ENCODE measurements at places on chromosomes 6 and 20.

- DNase-seq: no peak
Measured at GRCh38 chr20:40991181-40991889, 37.3 kb upstream of the TOP1 start.

- no peak for DNase-seq
Measured at GRCh38 chr6:56642366-56643261, at the start of gene DST. Gene DST, minus strand, starts transcription at chr6:56642889.

- DNase-seq: peak; percentile 7
Measured at GRCh38 chr20:58697201-58697866, 4.7 kb downstream of the NPEPL1 start.

GRCh38 chr6:145587334-145587733 is 148.0 kb downstream of the EPM2A start:
- DNase-seq: no peak

- DNase-seq: no peak
Measured at GRCh38 chr6:404685-405423, 13.3 kb downstream of the IRF4 start.

- DNase-seq: no peak
Measured at GRCh38 chr6:11096109-11096508, 2.5 kb downstream of the SMIM13 start.

DNA sequence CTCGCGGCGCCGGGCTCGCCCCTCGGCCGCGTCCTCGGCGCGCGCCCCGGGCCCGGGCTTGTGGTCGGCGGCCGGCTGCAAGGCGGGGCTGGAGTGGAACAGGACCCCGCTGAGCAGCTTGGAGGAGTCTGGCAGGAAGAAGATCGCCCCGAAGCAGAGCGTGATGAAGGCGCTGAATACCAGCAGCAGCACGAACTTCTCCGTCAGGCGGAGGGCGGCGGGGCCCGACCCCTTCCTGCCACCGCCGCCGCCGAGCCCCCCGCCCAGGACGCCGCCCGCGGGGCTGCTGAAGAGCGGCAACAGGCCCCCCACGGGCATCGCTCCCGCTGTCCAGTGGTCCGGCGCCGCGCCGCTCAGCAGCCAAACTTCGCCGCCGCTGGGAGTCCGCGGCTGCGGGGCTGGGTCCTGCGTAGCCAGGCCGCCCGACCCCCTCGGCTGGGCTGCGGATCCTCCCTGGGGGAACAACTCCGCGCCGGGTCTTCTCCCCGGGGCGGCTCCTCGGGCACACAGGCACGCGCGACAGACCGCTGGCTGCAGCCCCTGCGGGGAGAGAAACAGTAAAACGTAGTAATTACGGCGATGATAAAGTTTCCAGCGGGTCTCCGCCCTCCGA is 707 bp downstream of the MAN1A1 start:
- DNase-seq: no peak

GRCh38 chr6:21198032-21198640 is 395.4 kb upstream of the SOX4 start:
- DNase-seq: no peak

DNA sequence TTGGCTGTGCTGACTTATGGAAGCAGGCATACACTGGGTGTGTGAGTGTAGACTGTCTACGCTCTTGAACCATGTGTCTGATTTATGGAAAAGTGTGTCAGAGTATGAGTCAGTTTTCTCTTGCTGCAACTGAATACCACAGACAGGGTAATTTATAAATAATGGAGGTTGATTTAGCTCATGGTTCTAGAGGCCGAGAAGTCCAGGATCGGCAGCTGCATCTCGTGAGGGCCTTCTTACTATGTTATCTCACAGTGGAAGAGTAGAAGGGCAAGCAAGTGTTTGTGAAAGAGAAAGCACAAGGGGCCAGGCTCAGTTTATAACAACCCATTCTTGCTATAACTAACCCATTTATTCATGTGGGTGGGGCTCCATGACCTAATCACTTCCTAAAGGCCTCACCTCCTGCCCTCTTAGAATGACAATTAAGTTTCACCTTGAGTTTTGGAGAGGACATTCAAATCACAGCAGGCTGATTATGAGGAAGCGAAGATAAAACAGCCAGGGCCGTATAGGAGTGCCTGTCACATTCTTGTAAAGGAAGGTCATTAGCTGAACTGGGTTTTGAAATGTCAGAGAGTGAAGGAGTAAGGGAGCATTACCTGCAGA is 6.7 kb downstream of the GPR31 start:
- DNase-seq: no peak

DNA sequence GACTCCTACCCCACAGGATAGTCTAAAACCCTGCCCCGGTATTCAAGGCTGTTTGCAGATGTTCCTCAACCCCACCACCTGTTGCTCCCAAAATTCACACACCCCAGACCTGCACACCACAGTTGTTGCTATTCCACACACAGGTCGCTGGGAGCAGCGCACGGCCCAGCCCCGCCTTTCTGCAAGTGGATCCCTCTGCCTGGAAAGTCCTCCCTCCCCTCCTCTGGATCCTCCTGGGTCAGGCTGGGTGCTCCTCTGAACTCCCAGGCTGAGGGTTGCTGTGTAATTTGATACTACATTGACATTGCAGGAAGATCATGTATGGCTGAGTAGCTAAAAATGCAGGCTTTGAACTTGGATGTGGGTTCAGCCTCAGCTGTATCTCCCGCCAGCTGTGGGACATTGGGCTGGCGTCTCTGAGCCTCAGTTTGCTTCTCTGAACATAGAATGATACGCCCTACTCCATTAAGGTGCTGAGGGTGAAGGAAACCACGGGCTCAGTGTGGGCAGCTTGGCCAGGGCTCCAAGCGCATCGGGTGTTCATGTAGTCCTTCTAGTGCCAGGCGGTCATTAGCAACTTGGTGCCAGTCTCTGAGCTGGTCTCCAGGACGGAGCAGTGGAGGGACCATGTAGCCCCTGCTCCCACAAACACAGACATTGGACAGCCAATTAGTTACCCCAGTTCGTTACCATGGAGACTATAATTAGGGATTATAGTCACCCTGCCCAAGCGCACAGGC is 13.9 kb upstream of the CCN5 start:
- no peak for DNase-seq

DNA sequence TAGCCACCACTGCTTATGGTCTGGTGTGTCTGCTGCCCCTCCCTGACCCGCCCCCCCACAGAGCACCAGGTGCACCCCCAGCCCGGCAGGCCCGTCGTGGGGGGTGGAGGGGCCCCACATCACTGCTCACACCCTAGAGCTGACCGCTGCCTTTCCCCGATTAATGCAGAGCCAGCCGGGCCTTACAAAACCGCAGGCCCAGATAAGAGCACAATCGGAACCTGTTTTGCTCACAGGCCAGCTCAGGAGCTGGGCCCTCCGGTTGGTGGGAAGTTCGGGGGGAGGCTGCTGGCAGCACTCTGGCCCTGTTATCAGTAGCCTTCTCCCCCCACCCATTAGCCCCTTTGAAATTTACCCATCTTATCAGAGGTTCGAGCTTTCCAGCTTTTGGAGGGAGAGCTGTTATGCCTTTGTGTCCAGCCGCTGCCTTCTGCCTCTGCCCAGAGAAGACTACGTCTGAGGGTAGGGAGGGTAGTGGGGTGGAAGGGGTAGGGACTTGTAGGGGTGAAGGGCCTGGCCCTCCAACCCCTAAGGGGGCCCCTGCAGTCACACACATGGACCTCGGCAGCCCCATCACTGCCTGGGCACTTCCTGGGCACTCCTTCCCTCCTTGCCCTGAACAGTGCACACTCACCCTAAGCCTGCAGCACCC is 6.9 kb upstream of the SPDEF start:
- DNase-seq: no peak

GRCh38 chr6:30359276-30359675 is 14.3 kb downstream of the RPP21 start:
- no peak for DNase-seq

- DNase-seq: no peak
Measured at GRCh38 chr6:32668226-32668747, 1.8 kb upstream of the HLA-DQB1 start.

DNA sequence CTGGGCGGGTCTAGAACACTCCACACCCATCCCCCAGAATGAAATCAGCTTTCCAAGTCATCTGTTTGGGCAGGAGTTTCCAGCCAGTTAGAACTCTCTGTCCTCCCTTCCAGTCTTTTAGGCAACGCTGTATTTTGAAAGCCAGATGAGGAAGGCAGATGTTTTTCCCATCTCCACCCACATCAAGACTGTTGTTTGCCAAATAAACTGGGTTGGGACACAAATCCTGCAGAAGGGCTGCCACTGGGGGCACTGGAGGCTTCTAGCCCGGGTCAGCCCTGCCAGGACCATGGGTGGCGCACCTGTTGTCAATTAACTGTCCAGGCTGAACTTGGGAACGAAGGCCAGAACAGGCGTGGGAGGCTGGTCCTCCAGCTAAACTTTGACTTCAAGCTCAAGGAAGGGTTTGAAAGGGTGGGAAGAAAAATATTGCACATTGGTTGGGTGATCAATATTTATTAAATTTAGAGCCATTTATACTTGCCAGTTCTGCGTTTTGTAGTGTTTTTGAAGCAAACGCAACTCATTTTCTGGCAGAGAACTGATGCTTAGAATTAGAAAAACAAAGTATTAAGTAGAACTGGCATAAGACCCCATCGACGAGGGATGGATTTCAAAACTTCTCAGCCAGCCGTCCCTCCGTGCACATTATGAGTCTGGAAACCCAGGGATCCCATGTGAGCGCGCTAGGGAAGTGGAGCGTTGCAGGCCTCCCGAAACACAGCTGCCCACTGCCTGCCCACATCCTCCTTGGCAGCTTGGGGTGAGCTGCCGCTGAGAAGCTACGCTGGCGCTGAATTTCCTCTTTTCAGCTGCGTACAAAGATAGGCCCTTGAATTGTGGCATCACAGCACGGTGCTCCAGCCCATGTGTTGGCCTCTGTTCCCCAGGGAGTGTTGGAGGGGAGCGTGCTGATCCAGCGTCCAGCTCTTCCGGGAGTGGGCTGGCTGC is 297.4 kb downstream of the QKI start:
- peak; percentile 87 for DNase-seq

DNA sequence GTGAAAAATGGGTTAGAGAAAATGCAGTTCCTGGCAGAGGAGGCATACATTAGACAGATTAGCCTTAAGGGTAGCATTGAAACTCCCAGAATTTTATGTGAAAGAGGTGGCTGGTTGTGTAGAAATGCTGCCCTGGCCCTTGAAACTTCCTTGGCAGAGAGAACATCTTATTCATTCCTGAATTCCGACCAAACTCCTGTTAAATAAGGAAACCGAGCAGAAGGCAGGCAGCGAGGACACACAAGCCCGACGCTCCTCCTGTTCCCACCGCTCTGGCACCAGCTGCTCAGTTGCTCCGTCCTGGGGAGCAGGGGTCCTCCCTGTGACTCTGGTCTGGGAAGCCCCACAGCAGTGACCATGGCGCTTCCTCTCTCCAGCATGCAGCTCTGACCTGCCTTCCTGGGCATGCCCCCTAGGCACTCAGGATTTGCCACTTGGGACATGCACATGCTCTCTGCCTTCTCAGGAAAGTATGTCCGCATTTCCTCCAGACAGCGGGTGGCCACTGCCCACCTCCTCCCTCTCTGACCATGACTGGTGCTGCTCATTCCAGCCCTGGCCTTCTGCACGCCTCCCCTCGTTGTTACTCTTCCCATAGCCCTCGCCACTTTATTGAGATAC is 35.2 kb upstream of the CLDN20 start:
- no peak for DNase-seq

All from gastrocnemius medialis (tissue), 4 donors.